ENCODE measurements at places on chromosomes 3 and 15.

- no peak for DNase-seq
Measured at GRCh38 chr3:124516333-124516732, 213.9 kb upstream of the UMPS start.

DNA sequence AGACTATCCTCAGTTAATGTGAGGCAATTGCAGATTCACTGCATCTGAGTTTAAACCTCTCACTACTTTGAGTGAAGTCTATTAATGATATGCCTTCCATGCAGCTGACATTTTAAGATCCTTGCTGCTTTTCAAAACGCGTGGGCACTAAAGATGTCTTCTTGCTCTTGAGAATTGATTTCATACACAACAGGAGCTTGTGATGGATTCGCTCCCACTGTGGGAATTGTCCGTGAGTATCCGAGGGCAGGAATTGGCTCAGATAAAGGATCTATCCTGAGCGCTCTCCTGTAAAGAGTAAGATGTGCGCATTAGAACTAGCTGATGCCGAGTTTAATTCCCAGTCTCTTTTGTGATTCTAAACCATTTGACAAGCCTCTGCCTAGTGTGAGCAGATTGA is 167.9 kb downstream of the ROBO2 start:
- no peak for DNase-seq

DNA sequence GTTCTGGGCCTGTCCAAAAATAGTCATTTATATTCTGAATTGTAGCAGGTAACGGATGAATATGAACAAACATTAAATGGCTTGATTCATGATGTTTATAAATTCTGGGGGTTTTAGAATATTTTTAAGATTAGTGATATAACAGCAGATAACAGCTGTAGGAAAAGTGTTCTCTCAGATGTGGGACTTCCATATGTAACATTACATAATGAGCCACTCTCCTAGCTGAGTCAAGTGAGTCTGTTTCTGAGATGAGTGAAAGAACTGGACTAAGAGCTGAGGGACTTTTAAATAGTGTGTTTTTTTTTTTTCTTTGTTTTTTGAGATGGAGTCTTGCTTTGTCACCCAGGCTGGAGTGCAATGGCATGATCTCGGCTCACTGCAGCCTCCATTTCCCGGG is 13.9 kb downstream of the YEATS2 start:
- DNase-seq, result no peak

- no peak for DNase-seq
Measured at GRCh38 chr3:73580343-73580742, 44.4 kb downstream of the PDZRN3 start.

- no peak for DNase-seq
Measured at GRCh38 chr3:59764171-59764570, 714.3 kb upstream of the CFAP20DC start.

GRCh38 chr3:110697961-110698360 is 373.7 kb upstream of the NECTIN3 start:
- DNase-seq, result no peak

GRCh38 chr3:124229420-124229819 is 237.5 kb upstream of the ROPN1 start:
- no peak for DNase-seq

- DNase-seq, result no peak
Measured at GRCh38 chr3:103991461-103992115, 1375.1 kb upstream of the ALCAM start.

DNA sequence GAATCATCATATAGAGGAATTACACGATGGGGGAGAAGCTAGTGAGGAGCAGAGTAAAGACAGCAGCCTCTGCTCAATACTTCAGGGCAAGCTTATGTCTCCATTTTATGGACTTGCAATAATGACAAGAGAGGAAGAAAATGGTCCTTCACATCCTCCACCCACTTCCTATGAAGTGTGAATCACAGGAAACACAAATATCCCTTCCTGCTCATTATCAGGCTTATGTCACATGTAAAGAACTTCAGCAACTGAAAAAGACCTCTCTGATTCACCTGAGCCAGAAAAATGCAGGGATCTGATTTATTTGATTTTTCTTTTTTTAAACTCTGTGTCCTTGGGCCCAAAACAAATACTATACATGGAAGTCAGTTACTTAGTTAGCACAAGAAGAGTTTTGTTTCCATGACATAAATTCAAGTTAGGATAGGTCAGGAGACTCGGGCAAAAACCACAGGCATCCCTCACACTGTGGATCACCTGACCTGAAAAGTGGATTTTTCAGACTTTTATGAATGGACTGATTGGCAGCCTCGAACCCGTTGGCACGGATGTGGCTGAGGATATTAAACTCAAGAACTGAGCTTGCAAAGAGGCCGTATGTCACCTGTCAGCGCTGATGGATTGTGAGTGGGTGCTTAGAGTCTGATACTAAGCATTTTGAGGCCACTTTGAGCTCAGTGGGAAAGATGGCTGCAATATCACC is 620.8 kb upstream of the MDFIC2 start:
- no peak for DNase-seq

DNA sequence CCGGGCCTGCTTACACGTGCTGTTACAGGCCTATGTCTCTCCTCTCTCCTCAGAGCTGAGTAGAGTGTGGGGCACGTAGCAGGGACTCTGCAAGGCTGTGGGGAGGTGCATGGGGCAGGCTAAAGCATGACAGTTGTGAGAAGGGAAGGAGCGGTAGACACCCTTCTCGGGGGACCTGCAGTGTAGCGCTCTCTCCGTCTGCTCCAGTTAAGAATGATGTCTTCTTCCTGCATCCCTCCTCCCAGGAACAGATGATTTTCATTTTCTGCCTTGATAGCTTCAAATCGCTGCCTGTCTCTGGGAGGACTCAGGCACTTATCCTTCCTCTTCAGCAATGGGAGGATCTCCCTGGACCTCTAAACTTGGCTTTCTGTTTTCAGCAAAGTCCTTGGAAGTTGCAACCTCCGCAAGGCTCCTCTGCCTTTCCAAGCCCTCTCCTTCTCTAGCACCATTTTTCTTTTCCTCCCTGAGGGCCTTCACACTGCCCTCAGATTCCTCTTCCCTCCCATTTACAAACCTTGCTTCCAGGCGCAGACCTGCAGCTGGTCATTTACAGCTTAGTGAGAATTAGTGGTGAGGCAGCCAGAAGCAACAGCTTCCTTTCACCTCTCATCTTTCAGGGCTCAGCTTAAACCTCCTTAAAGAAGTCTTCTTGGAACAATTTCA is 23.4 kb upstream of the TLE3 start:
- DNase-seq, result no peak

DNA sequence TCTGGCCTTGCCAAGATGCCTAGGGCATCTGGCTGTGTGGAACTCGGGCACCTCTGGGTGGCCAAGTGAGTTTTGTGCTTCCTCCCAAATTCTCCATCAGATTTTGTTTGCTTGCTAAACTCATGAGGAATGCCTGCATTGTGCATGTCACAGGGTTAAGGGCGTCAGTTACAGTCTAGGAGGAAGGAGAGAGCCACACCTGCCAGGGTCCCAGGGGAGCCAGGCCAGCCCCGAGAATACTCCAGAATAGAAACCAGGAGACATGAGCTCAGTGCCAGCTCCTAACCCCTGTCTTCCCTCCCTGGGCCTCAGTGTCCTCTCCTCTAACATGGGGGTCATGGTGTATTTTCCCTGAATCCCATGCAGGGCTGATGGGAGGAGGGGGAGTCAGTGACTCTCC is 22.0 kb upstream of the SKOR1 start:
- DNase-seq, result no peak

- DNase-seq, result no peak
Measured at GRCh38 chr3:165920984-165921383, 83.8 kb upstream of the BCHE start.

DNA sequence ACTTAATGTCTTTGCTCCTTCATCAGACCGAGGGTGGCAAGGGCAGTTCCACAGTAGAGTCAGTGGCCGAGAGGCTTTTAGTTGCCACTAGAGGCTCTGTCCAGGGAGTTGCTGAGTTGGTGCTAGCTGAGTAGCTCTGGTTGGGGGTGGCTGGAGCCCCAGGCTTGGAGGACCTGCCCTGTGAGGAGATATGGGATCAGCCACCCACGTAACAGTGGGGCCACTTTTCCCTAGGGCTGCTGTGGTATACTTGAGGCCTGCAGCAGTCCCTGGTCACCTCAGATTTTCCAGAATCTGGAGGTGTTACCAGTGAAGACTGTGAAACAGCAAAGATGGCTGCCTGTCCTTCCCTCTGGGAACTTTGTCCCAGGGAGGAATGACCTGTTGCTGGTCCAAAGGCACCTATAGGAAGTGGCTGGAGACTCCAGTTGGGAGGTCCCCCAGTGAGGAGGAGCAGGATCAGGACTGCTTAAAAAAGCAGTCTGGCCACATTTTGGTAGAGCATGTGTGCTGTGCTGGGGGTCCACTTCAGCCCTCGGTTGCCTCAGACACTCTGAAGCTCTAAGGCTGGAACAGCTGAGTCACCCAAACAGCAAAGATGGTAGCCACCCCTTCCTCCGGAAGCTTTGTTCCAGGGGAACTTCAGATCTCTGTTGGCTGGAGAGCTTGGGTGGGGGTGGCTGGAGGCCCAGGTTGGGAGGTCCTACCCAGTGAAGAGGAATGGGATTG is 72.9 kb downstream of the AKAP13 start:
- DNase-seq, result no peak

DNA sequence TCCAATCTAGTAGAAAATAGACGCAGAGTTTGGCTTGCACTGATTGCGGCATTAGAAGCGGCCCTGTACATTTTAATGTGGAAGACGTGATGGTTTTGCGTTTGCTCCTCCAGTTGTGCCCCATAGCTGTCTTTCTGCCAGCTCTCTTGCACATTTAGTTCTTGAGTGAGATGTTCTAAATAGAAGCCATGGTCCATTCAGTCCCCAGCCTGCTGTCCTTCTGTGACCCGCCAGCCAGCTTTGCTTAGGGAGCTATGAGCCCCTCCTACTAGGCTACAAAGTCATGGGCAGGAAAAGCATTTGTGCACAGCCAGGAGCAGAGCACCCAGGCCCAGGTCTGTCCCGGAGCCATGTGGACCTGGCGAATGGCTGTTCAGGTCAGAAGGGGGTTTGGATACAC is 50.3 kb downstream of the APBA2 start:
- DNase-seq, result no peak

DNA sequence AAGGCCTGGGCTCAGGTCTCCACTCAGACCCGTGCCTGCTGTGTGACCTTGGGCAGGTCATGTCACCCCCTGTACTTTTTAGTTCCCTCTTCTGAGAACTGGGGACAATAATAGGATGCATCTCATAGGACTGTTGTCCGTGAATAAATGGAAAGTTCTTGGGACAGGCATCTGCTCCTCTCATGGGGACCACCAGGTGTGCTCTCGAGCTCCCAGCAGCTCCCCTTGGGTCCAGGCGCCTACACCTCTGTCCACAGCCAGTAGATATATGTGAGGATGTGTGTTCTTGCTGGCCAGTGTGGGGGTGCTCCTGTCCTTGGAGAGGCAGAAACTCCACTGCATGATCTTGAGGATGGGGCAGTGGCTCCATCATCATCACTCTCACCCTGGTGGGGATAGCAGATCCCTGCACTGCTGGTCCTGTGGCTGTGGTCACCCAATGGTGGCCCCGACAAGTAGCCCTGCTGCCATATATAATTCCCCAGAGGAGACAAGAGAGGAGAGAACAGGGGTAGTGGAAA is 257.6 kb upstream of the TLE3 start:
- no peak for DNase-seq

DNA sequence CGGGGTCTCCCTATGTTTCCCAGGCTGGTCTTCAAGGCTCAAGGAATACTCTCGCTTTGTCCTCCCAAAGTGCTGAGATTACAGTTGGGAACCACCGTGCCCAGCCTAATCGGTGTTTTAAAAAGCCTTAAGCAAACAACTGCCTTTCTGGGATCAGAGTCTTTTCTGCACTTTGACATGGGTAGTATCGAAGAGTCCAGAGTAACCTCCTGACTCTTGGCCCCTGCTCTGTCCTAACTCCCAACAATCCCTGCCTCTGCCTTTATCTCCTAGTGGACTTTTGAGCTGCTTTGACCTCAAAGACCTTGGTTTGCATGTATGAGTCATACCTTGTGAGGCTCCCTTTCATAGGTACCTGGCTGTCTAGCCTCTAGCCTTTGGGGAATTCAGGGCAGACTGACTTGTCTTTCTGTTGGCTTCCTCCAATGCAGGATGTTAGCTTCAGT is 21.0 kb upstream of the HACD2 start:
- no peak for DNase-seq

DNA sequence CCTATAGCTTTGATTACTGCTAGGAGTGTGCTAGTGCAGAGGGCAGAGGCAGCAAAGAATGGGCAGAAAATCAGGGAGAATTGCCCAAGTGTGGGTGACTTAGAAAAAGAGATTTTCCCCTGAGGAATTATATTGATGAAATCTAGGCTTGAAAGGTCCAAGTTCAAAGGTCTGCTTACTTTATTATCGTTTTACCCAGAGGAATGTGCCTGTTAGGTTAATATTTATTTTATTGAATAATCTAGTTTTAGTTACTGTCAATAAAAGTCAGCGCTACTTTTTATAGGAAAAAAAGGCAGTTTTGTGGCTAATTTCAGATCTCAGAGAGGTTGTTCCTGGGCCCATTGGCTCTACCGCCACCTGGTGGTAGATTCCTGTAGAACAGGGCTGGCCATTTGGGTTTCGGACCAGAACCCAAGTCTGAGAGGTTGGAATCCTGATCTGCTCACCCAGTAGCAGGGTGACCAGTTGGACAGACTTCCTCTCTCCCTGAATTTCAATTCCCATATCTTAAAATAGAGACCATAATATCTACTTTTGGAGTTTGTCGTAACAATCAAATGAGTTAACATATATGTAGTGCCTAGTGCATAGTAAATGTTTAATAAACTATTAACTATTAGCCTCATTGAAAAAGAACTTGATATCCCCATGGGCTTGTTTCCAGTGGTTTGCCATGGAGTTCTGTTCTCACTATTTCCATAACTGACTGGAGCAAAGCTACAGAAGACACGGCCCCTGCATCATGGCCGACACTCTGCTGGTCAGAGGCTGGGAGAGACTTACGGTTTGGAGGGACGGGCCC is 62.7 kb upstream of the ZNF148 start:
- no peak for DNase-seq

- peak; percentile 14 for DNase-seq
Measured at GRCh38 chr15:60215225-60215963, 182.4 kb downstream of the ANXA2 start.

DNA sequence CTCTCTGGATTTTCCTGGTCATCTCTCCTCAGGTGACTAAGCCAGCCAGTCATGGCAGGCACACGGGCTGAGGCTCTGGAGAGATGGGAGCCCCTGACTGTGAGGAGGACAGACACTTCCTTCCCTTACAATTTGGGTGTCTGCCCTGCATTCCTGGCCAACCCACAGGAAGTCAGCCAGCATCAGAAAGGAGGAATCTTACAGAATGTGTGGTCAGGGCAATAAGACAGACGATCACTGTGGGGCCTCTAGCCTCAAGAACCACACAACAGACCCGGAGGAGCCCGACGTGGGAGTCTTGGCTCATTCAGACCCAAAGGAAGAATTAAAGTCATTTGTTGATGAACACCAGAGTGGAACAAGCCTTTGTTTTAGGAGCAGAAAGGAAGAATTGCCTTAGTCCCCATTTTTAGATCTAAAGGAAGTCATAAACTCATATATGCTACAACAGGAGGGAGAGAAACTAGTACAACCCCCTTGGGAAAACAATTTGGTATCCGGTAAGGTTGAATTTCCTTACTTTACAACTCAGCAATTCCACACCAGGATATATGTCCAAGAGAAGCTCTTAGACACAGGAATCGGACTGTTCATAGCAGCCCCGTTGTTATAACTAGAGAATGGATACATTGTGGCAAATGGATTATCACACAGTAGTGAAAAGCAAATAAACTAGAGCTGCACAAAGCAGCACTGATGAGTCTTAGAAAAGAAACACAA is 62.2 kb downstream of the ABTB1 start:
- no peak for DNase-seq

Measured in NCI-H774 (cell line).